ENCODE measurements at places on chromosomes 5 and 9.

DNA sequence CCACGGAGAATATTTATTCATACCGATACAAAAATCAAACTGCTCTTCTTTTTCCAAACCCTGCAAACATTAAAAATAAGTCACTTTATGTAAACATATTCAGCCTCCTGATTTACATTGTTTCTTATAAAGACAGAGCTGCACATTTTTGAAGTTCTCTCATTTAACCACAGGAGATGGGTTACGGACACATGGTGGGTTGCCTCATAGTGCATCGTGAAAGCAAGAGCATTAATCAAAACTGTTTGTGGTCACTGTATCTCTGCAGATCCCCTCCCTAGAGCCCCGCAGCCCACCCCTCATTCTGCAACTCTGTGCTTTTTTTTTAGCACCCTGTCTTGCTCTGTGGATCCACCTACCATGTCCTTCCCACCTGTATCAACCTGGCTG is 43.3 kb upstream of the EQTN start:
- DNase-seq: no peak

- no peak for DNase-seq
Observed at GRCh38 chr5:18333841-18334240, 699.6 kb downstream of the TAF11L14 start.

DNA sequence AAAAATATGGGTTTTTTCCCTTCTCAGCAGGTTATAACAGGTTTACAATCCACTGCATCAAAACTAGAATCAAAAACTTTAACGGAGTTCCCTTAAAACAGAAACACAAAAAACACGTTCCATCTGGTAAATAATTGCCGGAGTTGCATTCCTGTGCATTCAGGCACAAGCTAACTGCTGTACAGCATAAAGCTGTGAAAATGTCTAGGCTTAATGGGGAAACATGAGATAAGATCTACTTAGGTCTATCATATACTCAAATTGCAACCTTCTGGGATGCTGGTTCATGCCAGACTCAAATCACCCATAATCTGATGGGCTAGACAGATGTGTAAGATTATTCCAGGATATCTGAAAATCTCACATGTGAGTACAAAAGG is 265.3 kb downstream of the DOCK8 start:
- no peak for DNase-seq

GRCh38 chr5:79284846-79285245 is 48.9 kb downstream of the JMY start:
- DNase-seq: no peak

- no peak for DNase-seq
Observed at GRCh38 chr9:18438951-18439350, 35.0 kb upstream of the ADAMTSL1 start.

DNA sequence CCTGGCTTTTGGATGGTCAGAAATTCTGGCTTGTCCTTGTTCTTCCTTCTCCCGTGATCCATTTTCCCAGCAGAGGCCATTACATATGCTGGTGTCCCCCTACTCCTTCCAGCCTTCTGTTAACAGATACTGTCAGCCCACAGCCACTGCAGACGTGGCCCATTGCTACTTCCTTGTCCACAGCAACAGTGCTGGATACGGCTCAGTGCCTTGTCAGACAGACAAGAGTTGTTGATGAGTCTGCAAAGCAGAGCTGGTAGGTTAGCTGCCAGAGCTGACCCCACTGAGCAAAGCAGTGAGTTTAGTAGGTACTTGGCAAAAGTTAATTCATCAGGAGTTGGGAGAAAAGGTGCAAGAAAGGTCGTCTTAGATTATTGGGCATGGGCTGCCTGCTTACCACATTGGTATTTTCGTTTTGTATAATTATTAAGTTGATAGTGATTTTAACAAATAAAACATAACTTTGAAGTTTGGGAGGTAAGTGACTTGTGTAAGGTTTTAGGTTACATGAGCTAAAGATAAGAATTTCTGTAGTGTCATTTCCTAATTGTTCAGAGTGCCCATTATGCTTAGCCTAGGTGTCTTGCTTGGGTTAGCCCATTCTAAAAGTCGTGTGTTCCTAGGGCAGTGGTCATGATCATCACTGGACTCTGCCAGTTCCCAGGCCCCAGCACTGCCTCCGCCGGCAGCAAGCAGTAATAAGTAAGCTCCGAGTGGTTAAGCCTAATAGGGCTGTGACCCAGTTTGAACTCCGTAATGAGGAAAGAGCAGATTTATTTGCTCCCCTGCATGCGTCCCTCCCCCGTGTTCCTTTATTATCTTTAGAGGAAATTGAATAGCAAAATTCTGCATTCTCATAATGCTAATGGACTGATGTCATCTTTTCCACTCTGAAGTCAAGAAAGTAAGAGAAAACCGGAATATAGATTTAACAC is 292.0 kb downstream of the FANCC start:
- no peak for DNase-seq

DNA sequence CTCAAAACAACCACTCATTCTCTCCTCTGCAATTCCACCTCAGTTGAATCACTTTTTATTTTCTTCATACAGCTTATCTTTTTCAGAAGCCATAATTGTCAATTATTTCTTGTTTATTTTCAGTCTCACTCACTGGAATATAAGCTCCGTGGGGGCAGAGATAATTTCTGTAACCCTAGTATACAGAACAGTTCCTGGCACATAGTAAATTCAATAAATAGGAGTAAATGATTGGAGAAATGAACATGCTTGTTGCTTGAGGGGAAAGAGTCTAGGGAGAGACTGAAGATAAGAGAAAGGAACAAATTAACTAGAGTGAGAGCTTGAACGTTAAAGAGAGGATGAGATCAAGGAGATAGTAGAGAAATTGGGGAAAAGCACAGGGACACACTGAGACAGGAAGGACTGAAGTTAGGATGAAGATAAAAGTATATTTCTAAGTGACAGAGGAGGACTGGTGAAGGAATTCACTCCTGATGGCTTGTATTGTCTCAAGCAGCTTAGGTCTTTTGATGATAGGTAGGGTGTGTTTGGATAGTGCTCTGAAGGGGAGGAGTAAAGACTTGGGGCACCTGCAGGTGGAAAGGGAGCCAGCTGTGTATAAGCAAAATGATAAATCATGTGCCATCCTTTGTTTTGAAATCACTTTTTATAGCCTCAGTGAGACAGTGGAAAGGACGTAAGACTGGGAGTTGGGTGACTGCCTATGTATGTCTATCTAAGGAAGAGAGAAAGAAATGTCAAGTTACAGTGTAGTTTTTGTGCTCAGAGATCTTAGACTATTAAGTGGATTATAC is 2.2 kb downstream of the NAA35 start:
- no peak for DNase-seq

DNA sequence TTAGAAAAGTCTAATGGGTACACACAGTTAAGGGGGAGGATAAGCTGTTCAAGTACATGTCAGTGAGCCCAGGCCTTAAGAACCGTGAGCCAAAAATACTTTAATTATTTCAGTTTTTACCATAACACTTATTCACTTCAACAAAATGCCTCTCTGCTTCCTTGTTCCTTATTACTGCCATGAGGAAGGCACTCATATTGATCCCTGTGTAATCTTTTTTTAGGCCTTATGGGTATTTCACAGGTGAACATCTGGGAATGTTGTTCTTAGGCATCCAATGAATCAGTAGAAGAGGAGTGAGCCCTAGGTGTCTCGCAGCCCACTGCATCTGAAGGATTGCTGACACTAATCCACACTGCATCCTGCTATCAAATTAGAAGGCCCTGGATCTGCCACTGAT is 13.5 kb upstream of the DMAC1 start:
- no peak for DNase-seq

DNA sequence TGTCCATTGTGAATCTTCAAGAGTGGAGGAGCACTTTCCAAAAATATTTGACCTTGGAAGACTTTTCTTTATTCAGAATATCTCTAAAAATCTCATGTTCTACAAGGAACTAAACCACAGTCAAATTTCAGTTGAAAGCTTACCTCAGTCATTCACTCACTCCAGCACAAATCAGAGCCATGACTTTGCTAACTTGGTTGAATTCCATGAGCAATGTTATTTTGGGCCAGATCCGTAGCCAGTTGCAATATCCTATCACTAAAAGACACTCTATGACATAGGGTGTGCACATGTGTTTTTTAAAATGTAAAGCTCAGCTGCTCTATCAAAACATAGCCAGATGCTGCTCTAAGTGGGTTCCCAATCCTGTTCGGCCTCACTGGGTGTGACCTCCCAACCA is 156.1 kb upstream of the ANKRD55 start:
- DNase-seq: no peak

DNA sequence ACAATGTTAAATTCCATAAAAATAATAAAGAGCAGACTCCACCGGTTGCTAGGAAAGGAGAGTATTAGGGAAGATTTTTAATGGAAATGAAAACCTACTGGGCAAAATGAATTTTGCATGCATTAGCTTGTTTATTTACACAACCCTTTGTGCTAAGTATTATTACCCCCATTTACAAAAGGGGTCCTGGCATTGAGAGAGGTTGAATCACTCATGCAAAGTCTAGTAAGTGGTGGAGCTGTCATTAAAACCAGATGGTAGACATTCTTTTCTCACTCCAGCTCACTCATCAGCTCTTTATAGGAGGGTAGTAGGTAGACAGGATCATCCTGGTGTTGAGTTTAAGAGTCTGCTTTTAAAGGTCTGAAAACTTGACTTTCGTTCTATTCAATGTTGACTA is 395.1 kb downstream of the PLK2 start:
- DNase-seq: no peak

DNA sequence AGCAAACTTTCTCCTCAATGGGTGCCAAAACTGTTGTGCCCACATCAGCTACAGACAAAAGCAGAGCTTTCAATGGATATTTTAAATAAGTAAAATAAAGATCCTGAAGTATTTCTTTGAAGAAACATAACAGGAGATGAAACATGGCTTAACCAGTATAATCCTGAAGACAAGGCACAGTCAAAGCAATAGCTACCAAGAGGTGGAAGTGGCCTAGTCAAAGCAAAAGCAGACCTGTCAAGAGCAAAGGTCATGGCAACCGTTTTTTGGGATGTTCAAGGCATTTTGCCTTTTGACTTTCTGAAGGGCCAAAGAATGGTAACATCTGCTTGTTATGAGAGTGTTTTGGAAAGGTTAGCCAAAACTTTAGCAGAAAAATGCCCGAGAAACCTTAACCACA is 77.9 kb downstream of the ANXA1 start:
- no peak for DNase-seq

- DNase-seq: no peak
Observed at GRCh38 chr5:138650196-138650595, 75.0 kb upstream of the HSPA9 start.

DNA sequence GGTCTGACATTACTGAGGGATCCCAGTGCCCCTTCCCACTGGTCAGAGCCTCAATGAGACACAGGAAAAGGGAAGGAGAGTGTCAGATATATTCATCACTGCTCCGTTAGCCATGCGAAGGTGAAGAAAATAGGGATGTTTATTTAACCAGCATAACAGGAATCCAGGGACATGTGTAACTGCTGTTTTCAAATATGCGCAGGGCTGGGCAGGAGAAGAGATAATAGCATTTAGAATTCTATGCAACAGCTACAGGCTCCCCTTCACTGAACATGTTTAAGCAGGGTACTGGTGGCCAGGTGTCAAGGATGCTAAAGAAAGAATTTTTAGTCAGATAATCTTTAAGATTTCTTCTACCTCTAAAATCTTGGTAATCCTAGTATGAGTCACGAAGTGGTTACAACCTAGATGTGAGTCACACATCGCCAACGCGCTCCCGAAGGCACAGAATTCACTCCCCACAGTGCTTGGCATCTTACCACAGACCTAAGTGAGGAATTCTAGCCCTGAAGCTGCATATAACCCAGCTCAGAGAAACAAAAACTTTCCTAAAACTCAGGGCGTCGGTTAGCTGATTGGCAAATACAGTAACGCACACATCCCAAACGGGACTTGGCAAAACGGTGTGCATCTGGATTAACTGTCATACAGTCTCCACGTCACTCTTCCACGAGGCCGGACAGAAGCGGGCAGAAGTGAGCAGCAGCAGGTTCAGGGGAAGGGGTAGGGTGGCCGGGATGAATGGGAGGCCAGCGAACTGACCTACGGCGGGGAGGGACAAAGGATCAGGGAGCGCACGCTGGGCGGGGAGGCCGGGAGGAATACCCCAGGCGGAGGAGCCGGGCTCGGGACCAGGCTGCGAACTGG is 1.1 kb downstream of the CTNNAL1 start:
- DNase-seq: peak; percentile 87

- DNase-seq: peak; percentile 67
Observed at GRCh38 chr9:113274474-113275156, 757 bp downstream of the CDC26 start.

GRCh38 chr5:66889056-66889455 is 292.9 kb downstream of the MAST4 start:
- DNase-seq: no peak

DNA sequence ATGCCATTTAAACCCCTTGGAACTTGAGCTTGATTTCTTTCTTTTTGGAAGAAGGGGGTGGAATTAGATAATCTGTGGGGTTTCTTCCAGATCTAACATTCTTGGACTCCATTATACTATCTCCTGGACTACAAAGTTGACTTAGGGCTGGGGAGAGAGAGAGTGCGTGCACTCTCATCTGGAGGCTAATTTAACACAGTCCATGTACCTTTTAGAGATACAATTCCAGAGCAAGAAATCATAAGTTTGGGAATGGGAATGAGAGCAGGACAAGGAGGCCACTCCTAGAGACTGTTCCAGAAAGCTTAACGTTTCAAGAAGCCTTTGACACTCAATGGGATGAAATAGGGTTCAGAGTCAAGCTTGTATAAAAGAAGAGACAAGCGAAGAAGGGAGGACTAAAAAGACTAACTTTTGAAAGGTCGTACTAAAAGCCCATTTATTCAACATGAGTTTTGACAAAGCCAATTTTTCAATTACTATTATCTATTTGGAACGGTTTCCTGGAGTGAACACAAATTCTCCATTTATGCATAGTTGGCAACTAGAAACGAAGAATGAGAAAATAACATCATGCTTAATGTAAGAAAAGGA is 83.4 kb downstream of the ACTL7B start:
- no peak for DNase-seq

All from LoVo (cell line).